NCI-H1930 (cell line): ENCODE measurements at places on chromosomes 5 and 9.

GRCh38 chr5:168992016-168992415 lies 308.9 kb downstream of the SLIT3 start:
- no peak for DNase-seq

GRCh38 chr5:95720094-95720786 lies 10.9 kb upstream of the RHOBTB3 start:
- DNase-seq = peak; percentile 2

GRCh38 chr9:37801287-37801850 lies 772 bp downstream of the DCAF10 start:
- DNase-seq = no peak

DNA sequence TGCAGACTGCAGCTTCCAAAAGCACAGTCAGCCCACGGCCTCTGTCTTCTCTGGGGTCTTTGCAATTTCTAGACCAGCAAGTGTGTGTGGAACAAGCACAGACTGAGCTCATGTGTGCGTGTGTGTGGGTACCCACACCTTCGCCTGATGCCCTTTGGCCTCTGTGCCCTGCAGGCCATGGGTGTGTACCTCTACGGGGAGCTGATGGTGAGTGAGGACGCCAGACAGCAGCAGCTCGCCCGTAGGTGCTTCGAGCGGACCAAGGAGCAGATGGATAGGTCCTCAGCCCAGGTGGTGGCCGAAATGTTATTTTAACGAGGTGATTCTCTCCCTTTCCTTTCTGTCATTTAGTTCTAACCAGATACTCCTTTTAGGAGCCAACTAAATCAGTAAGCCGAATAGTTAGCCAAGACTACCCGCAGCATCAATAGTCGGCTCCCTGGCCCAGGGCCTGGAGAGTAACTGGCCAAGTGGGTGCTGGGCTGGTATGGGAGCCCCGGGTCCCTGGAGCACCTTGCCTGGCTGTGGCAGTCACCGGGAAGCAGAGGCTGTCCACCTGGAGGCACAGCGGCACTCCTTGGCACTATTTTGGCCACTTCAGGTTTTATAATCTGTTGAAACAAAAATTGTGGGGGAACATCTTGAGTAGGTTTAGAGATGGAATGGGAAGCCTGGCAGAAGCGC lies 235.0 kb downstream of the FANCC start:
- DNase-seq = no peak

DNA sequence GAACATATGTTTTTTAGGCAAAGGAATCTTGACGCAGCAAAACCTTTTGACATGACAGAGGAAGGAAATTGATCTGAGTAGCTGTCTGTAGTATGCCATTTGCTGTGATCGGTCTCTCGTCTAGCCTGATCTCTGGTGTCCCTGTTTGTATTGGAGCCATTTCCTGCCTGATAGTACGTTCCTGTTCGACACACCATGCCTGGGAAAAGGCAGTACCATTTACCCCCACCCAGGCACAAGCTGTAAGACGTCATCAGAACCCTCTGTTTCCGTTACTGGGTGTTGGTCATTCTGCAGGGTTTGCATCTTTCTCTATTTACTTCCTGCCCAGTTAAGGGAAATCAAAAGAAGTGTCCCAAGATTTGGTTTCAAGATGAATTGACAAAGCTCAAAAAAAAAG lies 129.7 kb downstream of the CEMIP2 start:
- DNase-seq = no peak

DNA sequence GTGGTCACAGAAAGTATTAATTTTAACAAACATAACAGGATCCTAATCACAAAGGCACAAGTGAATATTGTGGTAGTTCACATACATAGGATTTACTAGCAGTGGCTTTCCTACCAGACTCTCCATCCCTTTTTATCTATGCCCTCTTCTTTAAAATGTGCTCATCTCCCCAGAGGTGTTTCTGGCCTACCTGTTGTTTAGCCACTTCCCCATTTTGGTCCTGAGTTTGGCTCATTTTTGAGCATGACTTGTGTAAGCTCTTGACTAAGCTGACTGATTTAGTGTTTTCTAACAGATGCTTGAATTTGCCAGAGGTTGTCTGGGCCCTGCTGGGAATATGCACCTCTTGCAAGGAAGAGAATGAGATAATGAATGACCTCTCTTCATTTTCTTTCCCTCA lies 517.7 kb upstream of the CLINT1 start:
- DNase-seq = no peak

DNA sequence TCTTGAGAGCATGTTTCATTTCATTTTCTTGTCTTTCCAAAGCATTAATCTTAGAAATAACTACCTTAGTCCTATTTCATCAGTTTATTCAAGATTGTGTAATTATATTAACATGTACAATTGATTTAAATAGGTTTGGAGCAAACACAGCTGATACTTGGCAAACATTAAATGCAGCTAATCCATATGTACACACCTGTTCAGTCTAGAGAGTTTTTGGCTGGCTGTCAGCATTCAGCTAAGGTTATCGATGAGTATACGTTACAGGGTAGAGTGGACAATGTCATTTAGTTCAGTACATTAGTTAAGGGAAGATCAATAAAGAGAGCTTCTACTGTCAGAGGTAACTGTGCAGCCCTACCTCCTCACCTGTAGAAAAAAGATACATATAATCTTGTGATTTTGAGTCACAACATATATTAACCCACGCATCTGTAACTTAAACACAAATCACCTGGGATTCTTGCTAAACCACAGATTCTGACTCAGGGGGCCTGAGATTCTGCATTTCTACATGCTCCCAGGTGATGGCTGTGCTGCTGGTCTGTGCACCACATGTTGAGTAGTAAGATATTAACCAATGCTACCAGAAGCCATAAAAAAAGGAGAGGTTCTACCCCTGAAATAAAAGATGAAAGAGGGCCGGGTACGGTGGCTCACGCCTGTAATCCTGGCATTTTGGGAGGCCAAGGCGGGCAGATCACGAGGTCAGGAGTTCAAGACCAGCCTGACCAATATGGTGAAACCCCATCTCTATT lies 34.1 kb upstream of the PCA3 start:
- peak; percentile 80 for DNase-seq

DNA sequence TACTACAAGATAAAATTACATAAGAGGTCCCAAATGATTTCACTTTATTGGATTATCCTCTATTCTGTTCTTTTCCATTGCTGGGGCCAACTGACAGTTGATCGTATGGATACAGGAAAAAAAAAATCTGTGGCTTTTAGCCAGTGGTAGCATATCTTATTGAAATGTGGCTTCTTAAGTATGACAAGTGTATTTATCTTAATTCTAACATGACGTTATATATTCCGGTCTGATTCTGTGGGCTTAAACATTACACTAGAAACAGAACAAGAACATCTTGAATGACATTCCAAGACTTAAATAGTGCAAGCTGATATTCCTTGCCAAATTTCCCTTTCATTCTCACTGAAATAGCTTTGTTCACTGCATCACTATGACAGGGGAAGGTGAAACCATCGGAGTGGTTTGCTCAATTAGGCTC lies 117.9 kb downstream of the INSYN2B start:
- DNase-seq = no peak

DNA sequence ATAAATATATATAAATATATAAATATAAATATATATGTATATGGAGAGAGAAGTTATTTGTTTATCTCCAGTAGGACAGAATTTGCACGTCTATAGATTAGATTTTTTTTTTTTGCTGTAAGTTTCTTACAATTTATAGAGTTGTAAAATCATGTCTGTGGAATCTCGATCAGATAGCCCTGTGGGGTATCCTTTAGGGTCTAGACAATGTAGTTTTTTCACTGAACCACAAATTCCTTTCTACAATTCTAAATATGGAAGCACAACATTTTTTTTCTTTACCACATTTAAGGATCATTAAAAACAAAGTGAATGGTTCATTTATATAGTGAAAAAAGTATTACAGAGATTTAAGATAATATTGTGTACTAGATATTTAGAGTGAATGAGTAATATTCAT lies 384.2 kb upstream of the ZNF608 start:
- no peak for DNase-seq

DNA sequence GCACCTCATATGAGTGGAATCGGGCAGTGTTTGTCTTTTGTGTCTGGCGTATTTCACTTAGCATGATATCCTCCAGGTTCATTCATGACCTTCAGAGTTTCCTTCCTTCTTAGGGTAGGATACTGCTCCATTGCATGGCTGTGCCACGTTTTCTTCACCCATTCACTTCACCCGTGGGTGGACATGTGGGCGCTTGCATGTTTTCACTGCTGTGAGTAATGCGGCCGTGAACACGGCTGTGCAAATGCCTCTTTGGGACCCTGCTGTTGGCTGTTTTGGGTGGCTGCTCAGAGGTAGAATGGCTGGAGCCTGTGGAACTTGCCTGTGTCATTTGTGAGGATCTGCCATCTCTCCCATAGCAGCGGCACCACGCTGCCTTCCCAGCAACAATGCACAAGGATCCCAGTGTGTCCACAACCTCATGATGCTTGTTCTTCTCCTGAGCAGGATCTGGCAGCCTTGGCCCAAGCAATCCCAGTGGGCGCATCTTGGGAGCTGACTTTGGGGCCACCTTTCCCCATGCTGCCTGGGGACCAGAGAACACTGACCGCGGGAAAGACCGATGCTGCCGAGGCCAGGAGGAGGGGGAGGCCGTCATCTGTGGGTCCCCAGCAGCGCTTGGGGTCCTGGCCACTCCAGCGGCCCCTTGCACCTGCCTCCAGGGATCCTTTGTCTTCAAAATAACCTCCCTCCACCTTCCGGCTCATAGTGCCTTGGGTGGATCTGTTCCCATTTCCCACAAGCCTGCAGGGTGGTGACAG lies 2.3 kb upstream of the SCGB3A1 start:
- DNase-seq = no peak

- DNase-seq = no peak
Observed at GRCh38 chr9:126859111-126859510, 1.3 kb upstream of the ZBTB34 start.

- no peak for DNase-seq
Observed at GRCh38 chr9:29039258-29039657, 1466.0 kb upstream of the C9orf72 start.

DNA sequence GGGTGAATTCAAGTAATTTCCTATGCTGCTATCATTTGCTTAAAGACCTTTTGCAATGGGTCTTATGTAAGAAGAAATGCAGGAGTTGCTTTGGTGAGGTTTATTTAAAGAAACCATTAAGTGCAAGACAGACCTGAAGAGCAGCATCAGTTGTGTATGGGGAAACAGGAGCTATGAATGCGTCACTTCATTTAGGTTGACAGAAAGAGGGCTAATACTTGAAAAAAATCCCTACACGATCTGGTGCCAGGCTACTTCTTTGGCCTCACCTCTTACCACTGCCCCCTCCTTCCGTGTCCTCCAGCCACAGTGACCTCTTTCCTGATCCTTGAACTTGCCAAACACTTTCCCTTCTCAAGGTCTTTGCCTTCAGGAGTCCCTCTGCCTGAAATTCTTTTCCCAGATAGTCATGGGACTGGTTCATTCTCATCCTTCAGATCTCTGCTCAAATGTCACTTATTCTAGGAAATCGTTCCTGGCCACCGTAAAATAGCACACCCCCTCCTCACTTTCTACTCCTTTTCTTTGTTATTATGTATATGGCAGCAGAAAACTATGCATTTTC lies 1.4 kb upstream of the JAK2 start:
- no peak for DNase-seq

- no peak for DNase-seq
Observed at GRCh38 chr5:154755361-154756008, at the start of gene LARP1. LARP1 (plus strand) TSS chr5:154755377; CDS start chr5:154755758, 381 bp downstream.

GRCh38 chr5:68946728-68947127 lies 147.1 kb upstream of the SLC30A5 start:
- no peak for DNase-seq

DNA sequence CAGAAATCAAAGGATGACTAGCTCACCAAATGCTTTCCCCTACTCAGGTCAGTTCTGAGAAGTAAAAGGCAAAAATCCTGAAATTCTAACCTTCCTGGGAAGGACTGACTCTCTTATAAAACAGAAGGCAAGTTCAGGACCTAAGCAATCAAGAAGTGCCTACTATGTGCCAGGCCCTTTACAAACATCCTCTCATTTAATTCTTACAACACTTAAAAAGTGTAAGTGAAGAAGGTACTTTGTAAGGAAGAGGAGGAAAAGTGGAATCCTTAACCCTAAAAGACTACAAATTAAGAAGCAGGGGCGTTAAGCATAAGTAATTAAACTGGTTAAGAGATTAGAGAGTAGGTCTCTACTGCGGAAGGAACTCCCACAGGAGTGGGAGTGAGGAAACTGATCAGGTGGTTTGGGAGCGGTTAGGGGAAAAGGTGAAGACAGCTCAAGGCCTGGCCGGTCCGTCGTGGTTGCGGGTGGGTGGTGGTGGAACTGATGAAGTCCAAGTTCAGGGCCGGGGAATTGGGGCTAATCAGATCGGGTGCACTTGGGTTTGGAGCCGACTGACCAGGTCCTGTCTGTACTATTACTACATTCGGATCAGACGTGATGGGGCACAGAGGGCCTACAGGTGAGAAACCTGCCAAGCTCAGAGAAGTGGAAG lies 839 bp downstream of the MED27 start:
- DNase-seq = no peak

- no peak for DNase-seq
Observed at GRCh38 chr5:1098986-1099597, 12.8 kb downstream of the SLC12A7 start.

- no peak for DNase-seq
Observed at GRCh38 chr5:128493657-128494329, 44.3 kb downstream of the FBN2 start.

DNA sequence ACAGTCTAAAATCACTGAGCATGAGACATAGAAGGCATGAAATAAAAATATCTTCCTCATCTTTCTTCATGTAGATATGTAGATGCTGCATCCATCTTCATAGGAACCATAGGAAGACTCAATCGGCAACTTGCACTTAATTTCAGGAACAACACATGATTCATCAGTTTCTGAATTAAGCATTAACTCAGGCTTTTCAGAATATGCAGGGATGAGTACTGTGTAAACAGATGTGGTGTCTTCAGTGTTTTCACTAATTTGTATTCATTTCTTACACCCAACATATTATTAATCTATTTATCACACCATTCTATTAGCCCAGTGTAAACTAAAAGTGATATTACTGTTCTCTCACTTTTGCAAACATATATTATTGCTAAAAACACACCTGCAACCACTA lies 305.9 kb upstream of the DAB2 start:
- no peak for DNase-seq

DNA sequence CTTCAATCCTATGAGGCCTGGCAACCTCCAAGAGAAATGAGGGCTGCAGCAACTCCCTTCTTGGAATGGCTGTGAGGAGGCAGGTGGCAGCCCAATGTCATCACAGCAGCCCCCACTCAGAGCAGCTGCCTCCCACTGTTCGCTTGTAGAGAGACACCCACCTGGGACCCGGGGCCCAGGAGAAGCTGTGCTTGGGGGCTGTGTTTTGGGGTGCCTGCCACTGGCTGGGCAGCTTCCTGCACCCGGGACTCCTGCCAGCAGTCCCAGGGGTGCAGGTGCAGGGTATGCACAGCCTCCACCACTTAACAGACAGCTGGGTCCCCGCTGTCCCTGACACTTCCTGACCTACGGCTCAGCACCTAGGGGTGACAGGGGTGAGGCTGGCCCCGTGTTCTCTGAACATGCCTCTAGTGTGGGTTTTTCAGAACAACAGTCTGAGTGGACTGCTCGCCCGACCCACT lies 26.2 kb downstream of the NIPAL4 start:
- no peak for DNase-seq

GRCh38 chr5:122190156-122190555 lies 60.8 kb downstream of the ZNF474 start:
- no peak for DNase-seq

GRCh38 chr9:1759771-1760300 lies 255.3 kb upstream of the SMARCA2 start:
- DNase-seq = no peak
